ENCODE measurements at places on chromosomes 7 and 10.

GRCh38 chr10:132043861-132044695 lies 21.7 kb upstream of the JAKMIP3 start:
- DNase-seq = no peak

DNA sequence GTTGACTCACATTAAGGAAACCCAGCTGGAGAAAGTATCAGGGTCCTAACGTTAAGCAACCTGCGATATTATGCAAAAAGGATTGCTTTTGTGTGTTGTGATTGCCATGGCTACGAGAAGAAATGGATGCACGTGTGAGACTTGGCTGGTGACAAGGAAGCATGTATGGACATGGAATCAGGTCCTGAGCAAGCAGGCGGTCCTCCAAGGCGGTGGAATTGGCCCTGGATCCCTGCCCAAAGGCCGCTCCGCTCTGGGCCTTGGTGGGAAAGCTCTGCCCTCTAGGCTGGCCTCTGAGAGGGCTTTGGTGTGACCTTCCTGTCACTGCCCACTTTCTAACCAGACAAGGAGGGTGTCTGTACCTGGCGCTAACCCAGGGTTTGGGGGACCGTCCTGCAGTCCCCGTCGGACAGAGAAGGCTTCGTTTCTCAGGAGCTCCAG lies 192.1 kb downstream of the EBF3 start:
- no peak for DNase-seq

- peak; percentile 74 for DNase-seq
Measured at GRCh38 chr7:96388620-96389383, 66.9 kb upstream of the SLC25A13 start.

DNA sequence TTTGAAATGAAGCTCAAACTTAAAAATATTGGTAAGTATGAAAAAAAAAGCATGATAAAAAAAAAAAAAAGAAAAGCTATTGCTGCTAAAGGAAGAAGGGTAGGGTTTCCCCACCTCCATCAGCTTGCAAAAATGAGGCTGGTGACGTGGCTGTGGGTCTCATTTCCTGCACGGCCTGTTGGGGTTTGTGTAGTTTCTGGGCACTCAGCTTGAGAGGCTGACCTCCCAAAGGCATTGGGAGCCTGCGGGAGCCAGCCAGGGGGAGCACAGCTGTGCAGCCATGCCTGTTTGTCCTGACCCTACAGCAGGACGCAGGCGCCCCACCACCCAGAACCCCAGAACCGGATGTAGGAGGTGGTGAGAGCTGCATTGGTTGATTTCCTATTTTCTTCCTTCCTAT lies 48.8 kb upstream of the CARD11 start:
- DNase-seq = no peak

- DNase-seq = peak; percentile 47
Measured at GRCh38 chr7:29588900-29589696, 25.5 kb downstream of the PRR15 start.

- DNase-seq = no peak
Measured at GRCh38 chr10:1184541-1185430, 128.6 kb downstream of the WDR37 start.

- peak; percentile 40 for DNase-seq
Measured at GRCh38 chr10:125343118-125343925, 183.0 kb upstream of the CTBP2 start.
